Activated CD8-positive, alpha-beta memory T cell treated with anti-CD3 and anti-CD28 coated beads for 1 hour (primary cell): ENCODE measurements at places on chromosomes 2 and 18.

- DNase-seq = no peak
Observed at GRCh38 chr2:205675861-205676516, 6.3 kb upstream of the NRP2 start.

GRCh38 chr2:172999641-173000386 lies 75.8 kb upstream of the MAP3K20 start:
- DNase-seq = no peak

- no peak for DNase-seq
Observed at GRCh38 chr2:169298007-169298406, 64.3 kb downstream of the LRP2 start.

GRCh38 chr18:7876354-7877104 lies 309.4 kb downstream of the PTPRM start:
- no peak for DNase-seq

- DNase-seq = no peak
Observed at GRCh38 chr2:204853905-204854304, 308.6 kb downstream of the PARD3B start.
